CD4-positive, alpha-beta T cell treated with Interleukin-15 for 1 hour (primary cell): ENCODE measurements at places on chromosomes 2 and 18.

DNA sequence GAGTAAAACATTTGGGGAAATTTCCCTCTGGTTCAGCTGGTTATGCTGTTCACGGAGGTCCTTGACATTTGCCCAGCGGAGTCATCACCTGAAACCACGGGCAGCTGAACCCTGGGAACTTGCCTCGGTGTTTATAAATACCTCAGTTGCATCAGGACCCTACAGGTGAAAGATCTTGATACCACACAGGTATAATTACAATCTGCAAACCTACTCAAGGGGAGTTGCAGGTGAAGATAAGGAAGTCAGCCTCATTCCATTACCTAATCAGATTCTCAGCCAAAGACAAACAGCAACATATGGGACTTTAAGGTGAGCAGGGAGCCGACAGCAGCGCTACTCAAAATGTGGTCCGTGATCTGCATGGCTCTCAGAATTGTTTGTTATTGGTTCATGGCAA is 37.0 kb upstream of the ATIC start:
- no peak for DNase-seq

- no peak for DNase-seq
These were observed 19.6 kb downstream of the CPLX4 start for GRCh38 chr18:59298871-59299270.

- peak; percentile 56 for DNase-seq
These were observed 258.3 kb downstream of the PRKCE start for GRCh38 chr2:45909677-45910191.

GRCh38 chr2:218354045-218354444 is 2.6 kb upstream of the CATIP start:
- no peak for DNase-seq

DNA sequence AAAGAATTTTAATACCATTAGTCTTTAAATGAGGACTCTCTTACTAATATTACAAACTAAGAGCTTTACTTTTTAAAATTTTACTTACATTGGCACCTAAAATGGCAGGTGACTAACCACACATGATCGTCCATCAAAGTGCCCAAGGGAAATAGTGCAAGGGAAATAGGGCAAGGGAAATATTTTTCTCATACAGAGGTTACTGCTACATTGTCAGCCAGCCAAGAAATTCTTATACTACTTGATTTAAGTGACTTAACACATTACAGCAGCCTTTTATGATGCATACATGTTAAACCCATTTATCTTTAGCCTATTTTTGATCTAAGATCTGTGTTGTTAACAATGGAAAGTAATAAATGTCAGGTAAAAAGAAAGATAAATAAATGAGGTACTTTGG is 587.2 kb upstream of the PKDCC start:
- no peak for DNase-seq

DNA sequence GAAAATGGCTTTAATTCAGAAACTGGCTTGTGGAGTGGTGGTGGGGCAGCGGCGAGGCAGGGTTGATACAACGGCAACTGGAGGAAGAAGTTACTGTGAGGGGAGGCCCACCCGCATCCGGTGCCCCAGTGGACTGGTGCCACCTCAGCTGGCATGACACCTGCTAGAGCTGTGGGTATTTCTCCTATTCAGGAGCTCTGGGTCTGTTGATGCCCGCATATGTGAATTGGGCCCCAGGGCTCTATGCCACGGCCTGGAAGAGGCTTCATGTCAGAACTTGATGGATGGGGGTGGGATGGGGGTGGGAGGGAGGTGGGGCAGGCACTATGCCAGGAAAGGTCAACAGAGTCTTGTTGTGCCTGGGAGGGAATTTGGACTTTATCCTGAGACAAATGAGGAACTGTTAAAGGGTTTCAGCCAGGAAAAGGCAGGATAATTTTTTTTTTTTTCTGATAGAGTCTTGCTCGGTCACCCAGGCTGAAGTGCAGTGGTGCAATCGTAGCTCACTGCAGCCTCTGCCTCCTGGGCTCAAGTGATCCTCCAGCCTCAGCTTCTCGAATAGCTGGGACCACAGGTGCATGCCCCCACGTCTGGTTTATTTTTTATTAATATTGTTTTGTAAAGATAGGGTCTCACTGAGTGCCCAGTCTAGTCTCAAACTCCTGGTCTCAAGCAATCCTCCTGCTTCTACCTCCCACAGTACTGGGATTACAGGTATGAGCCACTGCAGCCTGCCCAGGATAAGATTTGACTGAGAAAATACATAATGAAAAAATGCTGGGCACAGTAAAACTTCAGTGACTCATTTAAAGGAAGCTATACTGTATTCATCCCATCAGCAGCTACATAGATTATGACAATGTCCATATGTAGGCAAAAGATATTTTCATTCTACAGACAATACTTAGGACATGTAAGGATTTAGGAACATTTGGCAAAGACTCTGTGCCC is 52.6 kb downstream of the SH2D6 start:
- no peak for DNase-seq

GRCh38 chr2:223084873-223085272 is 32.9 kb downstream of the KCNE4 start:
- DNase-seq, result no peak

GRCh38 chr2:218691234-218691633 is 19.3 kb downstream of the STK36 start:
- DNase-seq, result no peak

- DNase-seq, result no peak
These were observed 434.5 kb upstream of the KLHL29 start for GRCh38 chr2:22950431-22950830.

- no peak for DNase-seq
These were observed 2.3 kb upstream of the ACTG2 start for GRCh38 chr2:73890301-73891092.

DNA sequence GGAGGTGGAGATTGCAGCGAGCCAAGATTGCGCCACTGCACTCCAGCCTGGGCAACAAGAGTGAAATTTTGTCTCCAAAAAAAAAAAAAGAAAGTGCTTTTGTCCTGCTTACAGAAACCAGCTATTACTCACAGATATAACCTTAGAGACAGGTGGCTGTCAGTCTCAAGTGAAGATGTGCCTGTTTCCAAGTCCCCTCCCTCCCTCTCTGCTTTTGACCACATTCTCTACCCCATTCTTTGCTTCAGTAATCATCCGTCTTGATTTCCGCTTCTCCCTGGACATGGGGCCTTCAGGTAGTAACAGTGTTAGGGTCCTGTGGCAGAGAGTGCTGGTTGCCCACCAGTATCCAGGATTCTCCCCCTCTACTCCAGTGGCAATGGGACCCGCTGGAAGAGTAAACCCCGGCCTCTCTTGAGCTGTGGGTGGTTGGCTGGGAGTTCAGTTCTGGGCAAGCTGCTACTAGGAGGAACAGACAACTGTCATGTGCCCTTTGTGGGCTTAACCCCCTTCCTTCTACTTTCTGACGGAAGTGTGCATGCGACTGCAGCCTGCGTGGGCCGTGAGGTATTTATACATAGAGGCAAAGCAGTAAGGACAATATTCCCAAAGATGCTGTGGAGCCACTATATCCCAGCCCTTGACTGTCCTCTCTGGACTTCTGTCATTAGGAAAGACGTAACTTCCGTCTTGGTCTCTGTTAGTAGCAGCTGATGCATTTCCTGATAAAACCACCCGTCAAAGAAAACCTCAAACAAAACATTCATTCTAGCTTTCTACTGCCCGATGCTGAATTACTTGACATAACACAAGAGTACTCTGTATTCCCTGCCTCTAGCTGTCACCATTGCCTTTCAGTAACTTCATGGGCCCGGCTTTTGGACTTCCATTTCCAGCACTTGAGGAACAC is 17.8 kb downstream of the PDCL3 start:
- peak; percentile 67 for DNase-seq

DNA sequence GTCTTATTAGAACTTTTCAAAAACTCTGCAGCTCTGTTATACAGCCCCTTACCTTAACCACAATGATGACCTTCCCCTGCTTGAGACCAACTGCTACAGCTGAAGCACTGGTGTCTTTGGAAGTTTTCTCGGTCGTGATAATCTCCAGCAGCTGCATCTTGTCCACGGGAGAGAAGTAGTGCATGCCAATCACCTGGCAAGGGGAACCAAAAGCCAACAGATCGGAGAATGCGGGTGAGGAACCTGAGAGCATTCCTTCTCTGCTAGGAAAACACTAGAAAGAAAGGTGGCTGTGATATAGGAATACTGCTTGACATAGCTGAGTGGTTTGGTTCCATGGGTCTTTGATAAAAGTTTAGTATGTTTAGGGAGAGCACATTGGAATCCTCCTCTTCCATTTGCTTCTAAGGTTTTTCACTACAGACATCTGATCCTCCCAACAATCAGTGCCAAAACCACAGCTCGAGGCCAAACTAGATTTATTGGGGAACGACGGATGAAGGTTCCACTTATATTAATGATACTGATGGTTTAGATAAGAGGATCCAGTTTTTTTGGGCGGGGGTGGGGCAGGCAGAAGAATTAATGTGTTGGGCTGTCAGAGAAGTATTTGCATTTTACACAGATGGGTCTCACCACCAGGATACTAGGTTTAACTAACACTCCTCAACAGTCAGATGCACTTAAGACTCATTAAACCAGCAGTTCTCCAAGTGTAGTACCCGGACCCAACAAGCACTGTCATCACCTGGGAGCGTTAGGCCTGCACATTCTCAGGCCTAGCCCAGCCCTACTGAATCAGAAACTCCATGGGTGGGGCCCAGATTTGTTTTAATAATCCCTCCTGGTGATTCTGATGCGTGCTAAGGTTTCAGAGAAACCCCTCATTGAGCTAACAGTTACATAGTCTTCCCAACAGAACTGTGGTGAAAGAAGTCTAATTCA is 22.4 kb downstream of the GAREM2 start:
- no peak for DNase-seq

GRCh38 chr2:144003460-144004075 is 516.4 kb downstream of the ZEB2 start:
- DNase-seq, result no peak

GRCh38 chr2:19158896-19159295 is 199.5 kb downstream of the OSR1 start:
- no peak for DNase-seq

GRCh38 chr2:238784671-238785527 is 63.0 kb upstream of the TWIST2 start:
- DNase-seq, result peak; percentile 34

- no peak for DNase-seq
These were observed 215.4 kb downstream of the CMPK2 start for GRCh38 chr2:6650311-6650710.

- DNase-seq, result peak; percentile 17
These were observed 772 bp downstream of the RELCH start for GRCh38 chr18:62187543-62188510.

DNA sequence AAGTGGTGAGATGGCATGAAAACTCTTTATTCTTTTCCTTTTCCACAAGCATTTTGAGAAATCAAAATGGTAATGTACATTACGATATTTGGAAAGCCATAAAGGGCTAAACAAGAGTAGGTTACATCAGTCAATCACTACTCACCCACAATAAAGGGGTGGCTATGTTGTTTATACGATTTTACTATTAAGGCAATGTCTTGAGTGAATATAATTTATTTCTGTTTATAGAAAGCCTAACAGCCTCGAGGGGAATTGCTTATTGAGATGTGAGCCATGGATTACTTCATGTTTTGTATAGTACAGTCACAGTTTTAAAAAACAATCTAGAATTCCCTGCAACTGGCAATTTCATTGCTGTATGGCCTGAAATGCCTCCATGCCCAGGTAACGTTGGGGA is 237.5 kb upstream of the RBBP8 start:
- no peak for DNase-seq

DNA sequence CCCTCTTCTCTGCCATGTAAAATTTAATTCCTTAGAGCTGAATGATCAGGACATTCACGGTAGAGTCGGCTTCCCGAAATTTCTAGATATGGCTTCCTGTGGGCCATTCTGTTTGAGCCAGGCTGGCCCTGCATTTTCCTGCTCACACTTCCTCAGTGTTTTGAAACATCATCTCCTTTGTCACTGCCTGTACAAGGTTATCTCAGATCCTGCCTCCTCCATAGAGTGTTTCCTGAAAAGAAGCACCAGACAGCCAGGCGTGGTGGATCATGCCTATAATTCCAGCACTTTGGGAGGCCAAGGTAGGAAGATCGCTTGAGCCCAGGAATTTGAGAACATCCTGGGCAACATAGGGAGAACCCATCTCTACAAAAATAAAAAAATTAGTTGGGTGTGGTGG is 43.6 kb downstream of the GRHL1 start:
- no peak for DNase-seq

GRCh38 chr2:226839951-226840350 is 4.1 kb downstream of the RHBDD1 start:
- DNase-seq, result no peak

DNA sequence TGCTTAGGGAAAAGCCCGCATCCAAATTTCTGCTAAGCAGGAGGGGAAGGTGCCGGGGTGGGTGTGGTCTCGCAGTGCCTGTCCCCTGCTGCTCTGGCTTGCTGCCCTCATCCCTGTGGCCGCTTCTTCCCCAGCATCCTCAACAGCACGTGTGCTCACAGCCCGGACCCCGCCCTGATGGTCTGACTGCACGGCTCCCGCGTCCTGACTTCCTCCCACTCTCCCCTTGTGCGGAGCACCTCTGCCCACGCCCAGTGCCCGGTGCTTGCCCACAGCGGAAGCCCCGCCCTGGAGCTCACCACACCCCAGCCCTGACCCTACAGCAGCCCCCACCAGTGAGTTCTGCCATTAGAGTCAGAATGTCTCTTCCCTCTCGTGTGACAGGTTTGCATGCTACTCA is 277.9 kb downstream of the NDUFA10 start:
- no peak for DNase-seq

DNA sequence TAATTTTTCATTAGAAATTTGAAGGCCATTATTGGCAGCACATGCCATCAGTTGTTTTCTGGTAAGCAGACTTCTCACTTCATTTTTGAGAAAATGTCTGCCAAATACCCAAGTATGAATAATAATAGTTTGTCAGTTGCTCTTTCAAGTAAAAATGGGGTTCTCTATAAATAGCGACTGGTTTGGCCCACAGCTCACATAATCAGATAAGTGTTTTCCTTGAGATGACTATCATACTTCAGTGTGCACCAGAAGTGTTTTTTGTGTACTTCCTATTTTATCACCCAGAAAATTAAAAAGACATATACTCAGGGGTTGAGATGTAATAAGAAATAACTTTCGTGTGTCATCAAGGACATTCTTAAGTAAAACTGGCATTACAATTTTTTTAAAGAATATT is 147.1 kb downstream of the PHLPP1 start:
- no peak for DNase-seq

- DNase-seq, result no peak
These were observed 183.9 kb downstream of the LPIN1 start for GRCh38 chr2:11930211-11930761.

DNA sequence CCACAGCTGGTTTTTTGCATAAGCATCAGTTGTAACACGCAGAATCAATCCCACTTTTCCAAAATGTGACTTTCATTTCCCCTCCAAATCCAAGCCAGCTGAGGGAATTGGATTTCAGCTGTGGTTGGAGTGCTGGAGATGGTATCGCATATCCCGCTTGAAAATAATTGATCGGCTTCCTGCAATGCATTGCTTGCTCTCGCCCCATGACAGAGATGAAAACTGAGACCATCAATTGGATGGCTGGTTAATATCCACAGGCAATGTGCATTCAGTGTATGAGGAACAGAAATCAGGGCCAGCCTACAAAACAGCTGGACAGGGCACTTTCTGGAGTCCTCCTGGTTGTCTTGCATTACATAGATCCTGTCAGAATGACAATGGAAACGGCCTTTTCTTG is 135.3 kb downstream of the MAIP1 start:
- DNase-seq, result no peak

GRCh38 chr2:190912726-190913125 is 32.1 kb downstream of the GLS start:
- DNase-seq, result no peak
